ENCODE measurements at places on chromosomes 3 and 15.

GRCh38 chr3:143222505-143222904 lies 102.9 kb downstream of the CHST2 start:
- DNase-seq, result no peak

DNA sequence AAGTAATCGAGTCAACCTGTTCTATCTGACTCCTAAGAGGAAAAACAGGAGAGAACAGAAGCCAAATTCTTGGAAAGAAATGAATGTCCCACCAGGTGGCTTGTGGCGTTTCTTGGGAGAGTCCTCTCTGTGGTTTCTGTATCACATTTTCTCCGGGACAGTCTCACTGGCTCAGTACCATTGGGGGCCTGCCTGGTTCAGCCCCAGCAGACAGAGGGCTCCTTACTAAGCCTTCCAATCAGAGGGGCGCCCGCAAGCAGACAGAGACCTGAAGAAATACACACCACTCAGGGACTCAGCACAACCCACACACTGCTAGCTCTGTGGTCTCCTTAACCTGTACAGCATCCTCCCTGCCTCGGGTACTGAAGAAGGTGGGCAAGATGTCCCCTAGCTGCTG lies 302.1 kb downstream of the TLE3 start:
- no peak for DNase-seq

- DNase-seq, result no peak
Measured at GRCh38 chr3:143482106-143483088, 362.8 kb downstream of the CHST2 start.

GRCh38 chr15:46460431-46461094 lies 825.7 kb downstream of the SQOR start:
- DNase-seq, result no peak

- no peak for DNase-seq
Measured at GRCh38 chr3:32848215-32848614, 30.4 kb downstream of the TRIM71 start.

- no peak for DNase-seq
Measured at GRCh38 chr15:89307791-89308190, 26.8 kb downstream of the POLG start.

DNA sequence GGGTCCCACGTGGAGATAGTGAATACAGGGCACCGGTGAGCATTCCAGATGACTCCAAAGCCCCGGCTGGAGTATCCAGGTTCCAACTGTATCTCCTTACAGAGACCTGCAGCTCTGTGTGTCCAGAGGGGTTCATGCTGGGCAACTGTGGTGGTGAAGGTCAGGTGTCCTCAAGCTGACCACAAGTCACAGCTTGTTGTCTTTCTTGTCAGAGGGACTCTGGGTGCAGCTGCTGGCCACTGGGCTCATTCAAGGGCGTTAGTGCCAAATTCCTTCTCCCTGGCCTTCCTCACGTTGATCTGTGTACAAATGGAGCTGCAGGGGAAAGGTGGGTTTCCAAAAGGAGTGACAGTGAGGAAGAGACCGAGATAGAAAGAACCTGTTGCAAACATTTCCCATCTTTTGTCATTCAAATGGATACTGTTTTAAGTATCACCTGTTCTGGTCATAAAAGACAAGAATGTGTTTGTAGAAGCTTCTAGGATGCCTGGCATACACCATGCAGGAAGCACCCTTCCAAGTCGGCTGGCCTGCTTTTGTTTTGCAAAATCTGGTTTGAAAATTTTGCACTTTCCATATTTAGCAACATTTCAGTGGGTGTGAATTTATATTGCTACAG lies 52.5 kb downstream of the CEMIP start:
- DNase-seq, result no peak

All from activated CD4-positive, alpha-beta T cell treated with anti-CD3 and anti-CD28 coated beads for 4 hours (primary cell).